CD4-positive, alpha-beta T cell treated with Interleukin-4 for 1 hour (primary cell): ENCODE measurements at places on chromosomes 4 and X.

GRCh38 chrX:96994093-96994492 is 110.4 kb downstream of the RPA4 start:
- no peak for DNase-seq

- DNase-seq, result no peak
These were observed 425.2 kb upstream of the FTHL17 start for GRCh38 chrX:31497086-31497485.

DNA sequence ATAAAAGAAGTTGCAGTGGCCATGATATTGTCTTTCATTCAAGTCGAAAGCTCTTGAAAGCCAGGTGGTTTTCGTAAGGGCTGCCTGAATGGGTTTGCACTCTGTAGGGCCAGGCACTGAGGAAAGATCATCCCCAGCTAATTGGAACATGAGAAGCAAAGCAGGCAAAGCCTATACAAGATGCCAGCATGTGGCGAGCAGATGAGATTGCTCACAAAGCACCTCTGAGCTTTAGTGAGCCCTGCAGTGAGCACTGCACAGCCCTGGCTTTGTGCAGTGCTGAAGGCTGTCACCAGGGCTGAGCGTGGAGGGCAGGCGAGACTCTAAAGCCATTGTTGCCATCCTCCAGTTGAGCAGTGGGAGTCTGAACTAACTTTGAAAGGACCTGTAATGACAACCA is 53.8 kb downstream of the HADH start:
- DNase-seq, result no peak

DNA sequence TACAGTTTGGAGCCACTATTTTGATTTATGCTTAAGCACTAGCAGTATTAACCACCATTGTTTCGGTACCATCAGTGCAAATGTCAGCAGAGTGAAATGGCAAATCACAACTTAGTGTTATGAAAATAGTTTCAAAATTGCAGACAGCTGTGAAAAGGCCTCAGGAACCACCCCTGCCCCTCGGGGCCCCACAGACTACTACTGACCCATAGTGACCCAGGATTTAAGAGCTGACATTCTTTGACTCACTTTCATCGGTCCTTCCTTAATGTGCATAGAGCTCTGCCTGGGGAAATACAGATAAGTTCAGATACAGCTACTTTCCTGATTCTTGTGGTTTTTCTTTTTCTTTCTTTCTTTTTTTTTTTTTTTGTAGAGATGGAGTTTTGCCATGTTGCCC is 3.3 kb upstream of the BBS7 start:
- no peak for DNase-seq

DNA sequence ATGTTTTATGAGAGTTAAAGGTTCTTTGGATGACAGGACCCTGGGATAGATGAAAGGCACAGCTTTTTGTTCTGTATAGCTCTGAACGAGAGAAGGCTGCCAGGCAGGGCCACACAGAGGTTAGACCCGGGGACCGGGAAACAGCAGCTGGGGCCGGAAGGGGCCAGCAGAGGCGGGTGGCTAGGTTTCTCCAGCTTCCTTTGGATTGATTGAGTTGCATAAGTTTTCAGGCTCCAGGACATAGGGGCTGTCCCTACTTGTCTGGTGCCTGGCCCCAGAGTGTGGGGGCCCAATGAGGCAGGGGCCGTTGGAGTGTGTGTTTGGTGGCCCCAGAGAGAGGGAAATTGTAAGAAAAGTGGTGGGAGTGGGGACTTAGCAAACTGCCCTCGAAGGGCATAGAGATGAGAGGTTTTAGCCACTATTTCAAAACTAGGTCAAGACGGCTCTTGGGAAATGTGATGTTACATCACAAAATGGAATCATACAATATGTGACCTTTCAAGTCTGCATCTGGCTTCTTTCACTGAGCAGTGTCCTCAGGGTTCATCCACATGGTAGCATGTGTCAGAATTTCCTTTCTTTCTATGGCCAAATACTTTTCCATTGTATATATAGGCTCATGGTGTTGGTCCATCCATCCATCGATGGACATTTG is 3.7 kb downstream of the ZFP92 start:
- DNase-seq, result no peak

DNA sequence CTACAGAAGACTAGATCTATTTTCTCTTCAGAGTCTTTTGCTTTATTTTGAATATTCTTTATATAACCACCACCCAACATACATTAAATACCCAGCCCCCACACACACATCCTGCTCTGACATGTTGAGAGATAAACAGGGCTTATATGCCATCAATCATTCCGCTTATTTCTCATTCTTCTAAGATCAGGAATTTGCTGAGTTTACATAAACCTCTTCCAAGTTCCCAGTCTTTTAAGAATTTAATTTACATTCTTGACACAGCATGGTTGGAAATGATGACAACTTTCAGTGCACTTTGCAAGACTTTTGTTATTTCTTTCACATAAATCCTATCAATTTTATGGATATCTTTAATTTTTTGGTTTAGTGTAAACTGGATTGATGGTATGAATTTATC is 17.5 kb upstream of the RAB9B start:
- no peak for DNase-seq

DNA sequence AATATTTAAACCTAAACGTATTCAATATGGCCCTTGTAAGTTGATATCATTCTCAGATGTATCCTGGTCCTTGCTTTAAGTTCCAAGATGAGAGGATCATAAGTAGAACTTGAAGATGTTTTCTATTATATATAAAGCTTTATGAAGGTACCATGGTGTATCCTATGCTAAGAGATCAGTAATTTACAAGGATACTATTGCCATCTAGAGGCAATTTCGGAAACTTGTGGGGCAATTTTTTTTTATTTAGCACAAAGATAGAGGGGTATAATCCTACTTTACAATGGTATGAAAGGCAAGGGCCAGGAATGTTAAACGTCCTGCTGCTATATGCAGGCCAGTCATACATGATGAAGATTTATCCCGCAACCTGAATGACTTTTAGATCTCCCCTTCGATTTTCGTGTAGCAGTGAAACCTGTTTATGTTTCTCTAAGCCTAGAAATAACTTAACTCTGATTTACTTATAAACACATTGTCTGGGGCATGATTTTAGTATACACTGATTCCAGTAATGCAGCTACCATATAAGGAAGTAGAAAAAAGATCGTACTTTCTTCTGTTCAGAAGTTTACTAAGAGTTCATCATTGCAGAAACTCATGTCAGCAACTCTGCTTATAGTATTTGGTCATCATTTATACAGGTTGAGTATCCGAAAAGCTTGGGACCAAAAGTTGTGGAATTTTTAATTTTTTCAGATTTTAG is 2.6 kb downstream of the SLC25A31 start:
- DNase-seq, result peak; percentile 6

DNA sequence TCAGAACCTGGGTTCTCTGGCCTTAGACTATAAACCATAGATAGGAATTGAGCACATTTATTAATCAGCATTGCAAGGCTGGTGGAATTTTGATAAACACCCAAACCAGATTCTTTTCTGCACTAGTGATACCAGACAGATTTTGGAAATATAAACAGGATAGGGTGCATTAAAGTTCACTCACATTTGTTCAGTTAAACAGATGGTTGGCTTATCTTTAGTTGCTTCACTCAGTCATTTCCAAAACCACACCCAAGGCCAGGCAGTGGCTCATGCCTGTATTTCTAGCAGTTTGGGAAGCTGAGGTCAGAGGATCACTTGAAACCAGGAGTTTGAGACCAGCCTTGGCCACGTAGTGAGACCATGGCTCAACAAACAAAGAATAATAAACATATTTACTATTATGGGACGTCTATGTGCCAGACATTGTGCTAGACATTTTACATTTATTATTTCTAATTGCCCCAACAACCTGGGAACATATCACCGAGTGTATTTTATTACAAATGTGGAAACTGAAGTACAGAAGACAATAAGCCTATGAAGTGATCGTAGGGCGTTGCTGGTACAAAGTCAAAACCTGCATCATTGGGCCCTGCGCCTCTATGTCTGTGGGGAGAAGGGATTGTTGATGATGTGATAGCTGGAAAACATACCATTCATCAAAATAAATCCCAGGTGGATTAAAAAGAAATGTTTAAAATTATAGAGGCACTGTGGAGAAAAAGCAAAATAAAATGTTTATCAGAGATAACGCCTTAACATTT is 15.0 kb downstream of the ADD1 start:
- no peak for DNase-seq

GRCh38 chrX:110000000-110000399 is 2.9 kb upstream of the TMEM164 start:
- no peak for DNase-seq

GRCh38 chrX:144840616-144841015 is 406.7 kb upstream of the SPANXN1 start:
- DNase-seq, result no peak

DNA sequence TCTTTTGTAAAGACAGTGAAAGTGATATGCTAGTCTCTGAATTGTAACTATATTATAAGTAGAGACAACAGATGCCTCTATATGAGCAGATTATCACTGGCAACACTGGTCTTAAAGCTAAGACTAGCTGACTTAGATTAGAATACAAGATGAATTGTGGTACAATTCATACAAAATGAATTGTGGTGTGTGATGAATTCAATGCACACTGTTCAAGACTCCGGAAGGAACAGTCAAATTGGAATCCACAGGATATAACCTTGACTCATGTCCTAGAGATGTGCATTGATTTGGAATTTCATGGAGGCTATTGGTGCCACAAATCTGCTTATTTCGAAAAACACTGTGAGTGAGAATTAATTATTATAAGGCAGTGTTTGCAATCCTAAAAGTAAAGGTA is 701.8 kb downstream of the PCDH7 start:
- no peak for DNase-seq

GRCh38 chr4:122906859-122907305 is 15.5 kb downstream of the NUDT6 start:
- no peak for DNase-seq

DNA sequence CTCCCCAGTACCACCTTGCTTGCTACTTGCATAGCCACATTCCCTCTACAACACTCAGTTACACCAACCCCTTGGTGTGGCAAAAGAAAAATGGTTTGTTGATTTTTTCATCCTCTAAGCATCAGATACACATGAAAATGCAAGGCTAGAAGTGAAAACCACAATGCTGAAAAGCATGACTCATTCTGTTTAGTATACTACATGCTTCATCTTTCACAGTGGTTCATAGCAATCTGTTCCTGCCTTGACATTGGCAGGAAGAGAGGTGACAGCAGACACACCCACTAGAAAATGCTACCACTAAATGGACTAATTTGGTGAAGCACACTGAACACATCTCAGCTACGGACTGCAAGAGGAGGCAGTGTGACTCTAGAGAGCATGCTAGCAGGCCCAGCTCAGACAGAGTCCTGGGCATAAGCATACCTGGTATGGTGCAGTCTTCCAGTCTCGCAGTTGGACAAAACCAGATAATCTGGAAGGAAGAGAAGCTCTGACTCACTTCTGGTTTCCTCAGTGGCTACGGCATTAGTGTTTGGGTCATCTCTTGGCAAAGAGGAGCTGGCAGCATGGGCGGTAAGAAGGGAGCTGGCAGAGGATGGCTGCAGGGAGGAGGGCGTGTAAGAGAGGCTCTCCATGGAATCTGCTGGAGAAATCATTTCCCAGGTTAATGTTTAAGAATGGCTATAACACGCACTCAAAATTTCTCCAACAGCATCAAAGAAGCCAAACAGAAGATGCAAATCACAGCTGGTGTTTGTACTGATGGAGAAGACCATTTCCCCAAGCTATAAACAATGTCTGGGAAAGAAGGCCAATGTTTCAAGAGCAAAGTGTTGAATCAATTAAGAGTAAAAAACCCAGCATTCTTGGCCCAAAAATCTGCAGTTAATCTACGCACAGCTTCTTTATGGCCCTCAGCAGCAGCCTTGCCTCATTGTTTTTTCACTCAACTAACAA is 37.8 kb downstream of the GAB3 start:
- DNase-seq, result peak; percentile 65

- no peak for DNase-seq
These were observed 19.5 kb downstream of the CNGA2 start for GRCh38 chrX:151754047-151754429.

DNA sequence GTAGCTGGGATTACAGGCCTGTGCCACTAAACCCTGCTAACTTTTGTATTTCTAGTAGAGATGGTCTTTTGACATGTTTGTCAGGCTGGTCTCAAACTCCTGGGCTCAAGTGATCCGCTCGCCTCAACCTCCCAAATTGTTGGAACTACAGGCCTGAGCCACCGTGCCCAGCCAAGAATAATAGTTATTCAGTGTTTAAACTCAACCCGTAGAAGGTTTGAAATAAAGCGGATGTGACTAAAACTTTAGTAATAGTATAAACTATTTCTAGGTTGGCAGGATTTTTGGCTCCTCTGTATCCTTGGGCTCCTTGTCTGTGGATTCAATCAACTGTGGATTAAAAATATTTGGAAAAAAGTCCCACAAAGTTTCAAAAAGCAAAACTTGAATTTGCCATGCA is 37.8 kb downstream of the PCDH10 start:
- no peak for DNase-seq

DNA sequence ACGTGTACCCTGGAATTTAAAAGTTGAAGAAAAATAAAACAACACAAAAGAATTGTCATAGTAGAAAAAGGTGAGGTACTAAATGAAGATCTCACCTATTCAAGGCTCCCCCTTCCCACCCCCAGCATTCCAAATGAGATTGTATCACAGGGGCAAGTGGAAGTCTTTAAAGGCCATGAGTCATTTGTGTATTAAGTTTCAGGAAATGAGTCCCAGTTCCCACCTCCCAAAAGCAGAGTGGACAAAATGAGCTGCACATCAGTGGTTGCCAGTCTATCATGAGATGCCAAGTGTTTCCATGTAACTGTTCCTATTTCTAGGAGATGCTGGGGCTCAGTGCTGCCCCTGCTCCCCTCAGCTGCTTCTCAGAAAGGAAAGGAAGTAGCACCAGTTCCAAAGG is 20.1 kb downstream of the ARHGEF9 start:
- DNase-seq, result no peak

GRCh38 chrX:72652082-72652481 is 62.0 kb downstream of the PHKA1 start:
- no peak for DNase-seq

GRCh38 chr4:164540987-164541386 is 212.9 kb upstream of the SMIM31 start:
- no peak for DNase-seq

- no peak for DNase-seq
These were observed 156.9 kb downstream of the CBR4 start for GRCh38 chr4:168852933-168853713.

- no peak for DNase-seq
These were observed at the start of gene RPS6KA6 for GRCh38 chrX:84187533-84188319. TSS of gene RPS6KA6 (minus strand) at chrX:84188199. CDS start at chrX:84187899, 300 bp downstream.

- no peak for DNase-seq
These were observed 19.9 kb upstream of the TXK start for GRCh38 chr4:48153791-48154550.

DNA sequence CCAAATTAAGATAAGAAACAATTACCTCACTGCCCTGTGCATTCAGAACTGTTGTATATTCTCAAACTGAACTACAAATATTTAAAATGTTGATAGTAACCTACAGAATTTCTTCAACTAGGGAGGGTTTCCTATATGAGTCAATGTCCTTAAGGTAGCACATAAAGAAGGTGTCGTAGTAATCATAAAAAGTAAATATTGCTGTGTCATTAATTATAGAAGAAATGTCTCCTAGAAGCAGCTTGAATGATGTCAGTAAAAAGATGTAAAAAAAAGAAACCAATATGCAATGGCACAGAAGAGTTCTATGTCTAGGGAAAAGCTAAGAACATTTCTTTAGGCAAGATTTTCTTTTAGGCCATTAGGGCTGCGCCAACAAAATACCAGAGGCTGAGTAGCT is 559.6 kb upstream of the EPHA5 start:
- no peak for DNase-seq

GRCh38 chr4:150126201-150126863 is 48.1 kb downstream of the DCLK2 start:
- peak; percentile 6 for DNase-seq

- DNase-seq, result no peak
These were observed 72.6 kb upstream of the SLC4A4 start for GRCh38 chr4:71266090-71266794.
